ENCODE measurements at places on chromosomes 11 and 22.
A peak's percentile ranks its signal among the peaks of the same experiment; 100 is the strongest.

DNA sequence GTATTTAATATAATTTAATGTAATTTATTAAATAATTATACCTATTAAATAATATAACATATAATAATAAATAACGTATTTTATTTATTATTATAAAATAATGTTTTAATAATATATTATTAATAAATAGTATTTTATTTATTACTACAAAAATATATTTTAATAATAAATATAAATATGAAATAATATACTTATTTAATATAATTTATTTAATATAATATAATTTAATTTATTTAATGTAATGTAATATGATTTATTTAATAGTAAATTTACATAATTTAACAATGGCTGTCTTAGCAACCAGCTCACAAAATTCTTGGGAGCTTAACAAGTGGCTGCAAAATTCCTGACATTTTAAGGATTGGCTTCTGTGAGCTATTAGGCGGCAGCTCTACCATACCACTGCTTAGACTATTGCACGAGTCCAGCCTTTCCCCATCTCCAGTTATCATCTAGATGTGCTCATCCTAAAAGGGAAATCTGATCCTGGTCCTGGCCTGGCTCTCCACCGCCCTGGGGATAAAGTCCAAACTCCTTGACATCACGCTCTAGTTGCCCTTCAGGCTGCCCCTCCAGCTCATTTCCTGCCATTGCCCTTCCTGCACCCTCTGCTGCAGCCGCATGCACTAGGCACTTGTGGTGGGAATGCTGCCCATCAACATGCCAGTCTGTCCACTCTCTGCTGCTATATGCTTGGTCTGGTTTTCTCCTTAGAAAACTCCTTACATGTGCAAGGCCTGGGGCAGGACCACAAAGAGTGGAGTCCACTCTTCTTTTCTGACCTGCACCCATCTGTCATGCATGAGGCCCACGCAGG, 9.8 kb downstream of the MMP20 start:
- DNase-seq = no peak

GRCh38 chr11:64227405-64227956, 1.4 kb downstream of the NUDT22 start:
- no peak for DNase-seq

DNA sequence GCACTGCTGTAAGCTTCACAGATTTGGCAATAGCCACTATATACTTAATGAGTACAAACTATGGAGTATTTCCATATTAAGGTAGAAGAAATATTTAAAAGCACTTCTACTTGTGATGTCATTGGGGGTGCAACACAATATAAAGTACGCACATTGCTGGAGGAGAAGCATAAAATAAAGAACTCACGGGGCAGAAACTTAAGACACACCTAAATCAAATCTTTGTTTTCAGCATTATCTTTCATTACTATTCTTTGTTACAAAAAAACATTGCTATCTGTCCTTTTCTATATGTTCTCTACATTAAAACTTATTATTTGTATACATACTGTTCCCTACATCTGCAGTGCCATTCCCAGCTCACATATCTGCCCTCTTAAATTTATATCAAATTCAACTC, 93.3 kb upstream of the VPREB1 start:
- DNase-seq = no peak

- DNase-seq = peak; percentile 72
These were observed 447.0 kb upstream of the ARHGAP42 start for GRCh38 chr11:100240025-100240539.

GRCh38 chr11:130832566-130833425, 83.5 kb downstream of the SNX19 start:
- no peak for DNase-seq

GRCh38 chr11:61201476-61201875, 1.8 kb upstream of the PGA3 start:
- no peak for DNase-seq

- no peak for DNase-seq
These were observed 697.7 kb downstream of the TBC1D22A start for GRCh38 chr22:47460176-47460575.
